ENCODE measurements at places on chromosomes 2 and 18. TPM values are rescaled to one million over a fixed set of nuclear protein-coding genes. Genes with fewer than 3 reads are reported as not detected.

The CNGA3 gene
- 0.10 TPM for total RNA-seq

The HOXD8 gene
- 2.1 TPM for total RNA-seq

GRCh38 chr2:44953499-44953883, 12.0 kb downstream of the SIX3 start:
- H3K4me3 ChIP-seq = no peak overlapping the region
- H3K4me1 ChIP-seq = peaks cover 16% of the 10 kb centered on the region
- H3K36me3 ChIP-seq = no peaks in the 10 kb centered on the region
- peaks cover 99% of the 10 kb centered on the region for H3K27me3 ChIP-seq
- DNase-seq = no peak

DNA sequence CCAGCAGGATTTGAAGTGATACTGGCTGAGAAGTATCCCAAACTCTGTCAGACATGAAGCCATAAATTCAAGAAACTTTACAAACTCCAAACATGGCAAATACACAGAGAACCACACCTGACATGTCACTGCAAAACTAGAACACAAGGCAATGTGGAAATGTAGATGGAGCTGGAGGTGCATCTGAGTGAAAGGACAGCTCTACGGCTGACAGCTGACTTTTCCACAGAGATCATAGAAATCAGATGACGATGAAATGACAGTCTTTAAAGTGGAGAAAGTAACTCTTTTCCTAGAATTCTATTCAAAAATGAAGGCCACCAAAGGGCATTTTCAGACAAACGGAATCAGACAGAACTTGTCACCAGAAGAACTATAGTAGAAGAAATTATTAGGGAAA, 97.5 kb downstream of the LDLRAD4 start:
- H3K36me3 ChIP-seq = no peaks in the 10 kb centered on the region
- no peak overlapping the region for H3K27ac ChIP-seq

GRCh38 chr2:118386641-118387302, 298.5 kb downstream of the INSIG2 start:
- no peaks in the 10 kb centered on the region for H3K4me1 ChIP-seq
- DNase-seq = no peak
- H3K27ac ChIP-seq = no peak overlapping the region
- no peaks in the 10 kb centered on the region for H3K27me3 ChIP-seq
- no peaks in the 10 kb centered on the region for H3K36me3 ChIP-seq

DNA sequence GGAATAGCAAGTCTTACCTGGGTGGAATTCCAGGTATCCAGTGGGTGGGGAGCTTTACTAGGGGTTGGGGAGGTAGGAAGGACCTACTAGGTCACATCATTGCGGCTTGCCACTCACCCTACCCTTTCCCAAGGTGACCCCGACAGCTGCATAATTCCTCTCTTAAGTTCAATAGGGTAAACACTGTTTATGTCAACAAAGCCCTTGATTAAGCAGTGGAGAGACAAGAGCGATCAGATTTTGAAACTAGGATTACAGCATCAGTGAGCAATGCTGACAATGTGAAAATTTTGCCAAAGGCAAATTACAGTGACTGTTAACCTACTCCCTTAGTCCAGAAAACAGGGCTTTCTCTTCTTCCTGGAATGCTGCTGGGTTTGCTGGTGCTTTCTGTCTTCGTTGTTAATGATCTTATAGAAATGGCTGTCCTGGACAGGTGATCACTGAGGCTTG, 14.5 kb downstream of the SLC19A3 start:
- H3K4me1 ChIP-seq = no peaks in the 10 kb centered on the region
- H3K27ac ChIP-seq = peak overlapping the region; percentile 63
- H3K27me3 ChIP-seq = no peaks in the 10 kb centered on the region
- H3K4me3 ChIP-seq = no peak overlapping the region

The PLEKHH2 gene
- total RNA-seq = 29.1 TPM

DNA sequence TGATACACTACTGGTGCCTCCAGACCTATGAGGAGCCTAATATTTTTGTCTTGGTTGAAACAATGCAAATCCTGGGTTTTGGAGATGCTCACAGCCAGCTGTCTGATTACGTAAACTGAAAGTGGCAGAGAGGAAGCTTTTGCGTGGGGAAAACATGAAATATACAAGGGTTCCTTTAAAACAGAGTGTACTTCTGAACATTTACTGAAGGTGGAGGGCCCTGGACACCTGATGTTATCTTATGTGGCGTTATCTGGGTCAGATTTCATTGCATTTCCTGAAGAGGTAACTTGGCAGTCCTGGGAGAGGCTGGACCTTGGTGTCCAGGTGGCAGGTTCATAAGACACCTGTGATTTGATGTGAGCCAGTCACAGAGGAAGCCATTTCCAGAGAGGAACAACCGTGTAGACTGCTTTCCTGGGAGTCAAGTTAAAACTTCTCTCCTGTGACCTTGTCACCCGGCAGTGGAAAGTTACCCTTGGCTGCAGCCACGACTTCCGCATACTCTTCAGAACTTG, 105.0 kb downstream of the NEDD4L start:
- no peak overlapping the region for H3K4me3 ChIP-seq
- no peaks in the 10 kb centered on the region for H3K27me3 ChIP-seq
- no peak overlapping the region for H3K27ac ChIP-seq
- no peak for DNase-seq
- peaks cover 10% of the 10 kb centered on the region for H3K4me1 ChIP-seq

DNA sequence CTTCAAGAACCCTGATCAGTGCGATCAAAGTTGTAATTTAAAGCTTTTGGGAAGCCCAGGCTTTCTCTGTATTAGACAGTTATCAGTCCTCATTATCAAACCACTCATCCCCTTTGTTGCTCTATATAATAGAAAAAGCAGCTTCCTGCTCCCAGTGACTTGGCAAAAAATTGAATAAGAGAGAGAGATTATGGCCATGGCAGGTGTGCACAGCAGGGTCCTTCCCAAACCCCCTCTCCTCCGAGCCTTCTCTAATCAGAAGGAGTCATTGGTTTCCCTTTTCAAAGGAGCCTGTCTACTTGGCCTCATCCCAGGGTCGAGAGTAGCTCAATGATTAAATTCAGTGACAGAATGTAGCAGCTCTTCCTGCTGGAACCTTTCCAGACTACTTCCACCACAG, 81.5 kb downstream of the SEMA4F start:
- no peak for DNase-seq
- no peak overlapping the region for H3K4me3 ChIP-seq
- H3K27me3 ChIP-seq = no peaks in the 10 kb centered on the region
- H3K27ac ChIP-seq = no peak overlapping the region
- no peaks in the 10 kb centered on the region for H3K4me1 ChIP-seq

The CACNB4 gene
- total RNA-seq = 7.8 TPM

DNA sequence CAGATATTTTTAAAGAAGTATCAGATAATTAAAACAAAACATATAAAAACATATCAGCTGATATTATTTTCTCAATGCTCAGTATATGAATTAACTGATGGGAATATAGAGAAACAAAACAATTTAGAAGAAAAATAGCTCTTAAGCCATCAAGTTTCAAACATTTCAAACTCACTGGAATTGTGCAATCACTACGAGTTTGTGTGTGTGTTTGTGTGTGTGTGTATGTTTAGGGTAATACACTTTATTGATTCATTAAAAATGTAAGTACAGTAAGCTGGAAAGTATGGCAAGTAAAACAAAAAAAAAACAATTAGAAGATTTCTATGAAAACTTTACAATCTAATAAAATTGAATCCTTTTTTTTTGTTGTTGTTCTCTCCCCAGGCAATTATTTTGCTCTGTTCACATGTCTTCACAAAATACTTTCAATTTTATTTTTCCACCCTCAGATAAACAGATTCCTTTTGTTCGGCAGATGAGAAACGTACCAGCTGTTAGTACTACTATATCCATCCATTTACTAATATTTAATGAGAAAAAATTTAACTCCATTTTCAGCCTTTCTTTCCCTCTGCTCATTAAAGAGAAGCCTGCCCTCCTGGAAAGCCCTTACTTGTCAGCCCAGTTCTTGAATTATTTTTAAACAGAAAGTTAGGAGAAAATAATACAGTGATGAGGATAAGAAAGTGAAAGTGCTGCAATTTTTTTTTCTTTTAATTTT, 87.6 kb downstream of the SLC8A1 start:
- no peaks in the 10 kb centered on the region for H3K36me3 ChIP-seq
- no peaks in the 10 kb centered on the region for H3K4me1 ChIP-seq
- H3K27ac ChIP-seq = peak overlapping the region; percentile 29
- no peak overlapping the region for H3K4me3 ChIP-seq
- DNase-seq = peak; percentile 42

- H3K4me3 ChIP-seq = no peak overlapping the region
- H3K27me3 ChIP-seq = no peaks in the 10 kb centered on the region
- H3K27ac ChIP-seq = no peak overlapping the region
- no peaks in the 10 kb centered on the region for H3K36me3 ChIP-seq
These were observed 98.2 kb upstream of the EPAS1 start for GRCh38 chr2:46198966-46199365.

GRCh38 chr2:120596191-120596811, 139.4 kb upstream of the GLI2 start:
- no peak for DNase-seq
- no peak overlapping the region for H3K27ac ChIP-seq
- no peaks in the 10 kb centered on the region for H3K36me3 ChIP-seq
- H3K4me3 ChIP-seq = no peak overlapping the region
- no peaks in the 10 kb centered on the region for H3K4me1 ChIP-seq
- no peaks in the 10 kb centered on the region for H3K27me3 ChIP-seq

The MRO gene
- total RNA-seq = 0.58 TPM

GRCh38 chr2:28457237-28457636, 38.6 kb upstream of the PLB1 start:
- no peak overlapping the region for H3K27ac ChIP-seq
- no peak for DNase-seq
- H3K4me3 ChIP-seq = no peak overlapping the region
- H3K36me3 ChIP-seq = no peaks in the 10 kb centered on the region
- no peaks in the 10 kb centered on the region for H3K4me1 ChIP-seq

The SLC11A1 gene
- 194 TPM for total RNA-seq

The DYSF gene
- total RNA-seq = 24.5 TPM

DNA sequence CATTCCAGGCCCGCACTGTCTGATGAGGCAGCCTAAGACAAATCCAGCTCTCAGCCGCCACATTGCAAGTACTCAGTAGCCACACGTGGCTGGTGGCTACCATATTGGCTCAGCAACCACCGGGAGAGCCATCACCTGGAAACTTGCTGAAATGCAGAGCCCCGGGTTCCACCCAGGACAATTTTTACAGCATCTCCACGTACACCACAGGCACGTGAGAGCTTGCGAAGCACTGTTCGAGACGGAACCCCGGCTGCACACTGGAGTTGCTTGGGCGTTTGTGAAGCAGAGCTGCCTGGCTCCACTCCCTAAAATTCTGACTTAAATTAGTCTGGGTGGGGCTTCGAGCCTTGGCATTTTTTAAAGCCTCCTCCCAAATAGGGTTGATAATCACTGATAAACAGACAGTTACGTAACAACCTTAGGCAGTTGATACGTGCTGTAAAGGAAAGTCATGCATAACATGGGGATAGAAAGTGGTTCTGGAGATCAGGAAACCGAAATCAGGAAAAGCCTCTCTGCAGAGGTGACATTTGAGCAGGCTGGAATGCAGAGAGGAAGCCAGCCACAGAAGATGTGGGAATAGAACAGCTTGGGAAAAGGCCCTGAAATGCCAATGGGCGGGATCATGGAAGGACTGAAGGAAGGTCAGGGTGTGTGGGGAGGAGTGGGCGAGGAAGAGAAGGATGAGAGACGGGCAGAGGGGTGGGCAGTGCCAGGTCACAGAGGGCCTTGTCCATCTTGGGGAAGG, 6.2 kb downstream of the ASAP2 start:
- H3K27ac ChIP-seq = peak overlapping the region; percentile 30
- DNase-seq = no peak
- H3K36me3 ChIP-seq = no peaks in the 10 kb centered on the region
- no peaks in the 10 kb centered on the region for H3K27me3 ChIP-seq
- H3K4me3 ChIP-seq = no peak overlapping the region

GRCh38 chr2:47569658-47570475, 166.9 kb downstream of the MSH2 start:
- peaks cover 14% of the 10 kb centered on the region for H3K4me1 ChIP-seq
- no peak overlapping the region for H3K27ac ChIP-seq

- H3K36me3 ChIP-seq = no peaks in the 10 kb centered on the region
- H3K27ac ChIP-seq = no peak within 1 kb of the TSS
- peaks cover 87% of the 10 kb centered on the region for H3K27me3 ChIP-seq
- H3K4me1 ChIP-seq = no peaks in the 10 kb centered on the region
- DNase-seq = no peak
These were observed at the start of gene CFAP65 for GRCh38 chr2:219041252-219041651. Gene CFAP65, minus strand, starts transcription at chr2:219041516. Its CDS starts 2,468 bp downstream, at chr2:219039048.

GRCh38 chr2:215120401-215120800, 18.0 kb downstream of the ABCA12 start:
- H3K36me3 ChIP-seq = no peaks in the 10 kb centered on the region
- H3K27me3 ChIP-seq = no peaks in the 10 kb centered on the region
- no peak overlapping the region for H3K4me3 ChIP-seq
- H3K27ac ChIP-seq = no peak overlapping the region
- no peak for DNase-seq

- no peaks in the 10 kb centered on the region for H3K27me3 ChIP-seq
- H3K4me1 ChIP-seq = no peaks in the 10 kb centered on the region
- no peak for DNase-seq
- no peak overlapping the region for H3K27ac ChIP-seq
- H3K4me3 ChIP-seq = no peak overlapping the region
- H3K36me3 ChIP-seq = no peaks in the 10 kb centered on the region
These were observed 328.7 kb downstream of the NR4A2 start for GRCh38 chr2:156003780-156004179.

DNA sequence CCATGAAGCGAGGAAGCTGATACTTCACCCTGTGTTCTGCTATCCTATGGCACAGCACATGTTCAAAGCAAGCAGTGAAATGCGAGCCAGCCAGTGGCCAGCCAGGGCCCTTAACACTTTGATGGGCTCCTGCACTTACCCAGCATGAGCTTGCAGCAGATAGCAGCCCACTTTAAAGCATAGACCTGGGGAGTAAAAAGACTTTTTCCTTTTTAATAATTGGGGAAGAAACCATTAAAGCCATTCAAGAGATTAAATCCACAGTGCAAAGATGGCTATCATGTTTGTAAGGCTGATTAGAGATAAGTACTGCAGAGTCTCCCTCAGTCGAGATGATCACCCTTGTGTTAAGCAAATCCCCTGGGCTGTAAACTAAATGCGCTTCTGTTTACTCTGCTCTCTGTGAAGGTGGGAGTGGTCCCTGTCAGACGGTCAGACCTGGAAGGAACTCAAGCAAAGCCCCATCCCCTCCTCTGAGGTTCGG, 15.7 kb downstream of the CCBE1 start:
- DNase-seq = no peak
- H3K4me3 ChIP-seq = no peak overlapping the region
- H3K27me3 ChIP-seq = no peaks in the 10 kb centered on the region
- no peak overlapping the region for H3K27ac ChIP-seq
- no peaks in the 10 kb centered on the region for H3K36me3 ChIP-seq

Measured in left lung (tissue), 14 donors.